ENCODE measurements at places on chromosomes 5 and 9.
A peak's percentile ranks its signal among the peaks of the same experiment; 100 is the strongest.

GRCh38 chr5:176573564-176574296, 24.6 kb downstream of the CDHR2 start:
- peak; percentile 18 for DNase-seq

DNA sequence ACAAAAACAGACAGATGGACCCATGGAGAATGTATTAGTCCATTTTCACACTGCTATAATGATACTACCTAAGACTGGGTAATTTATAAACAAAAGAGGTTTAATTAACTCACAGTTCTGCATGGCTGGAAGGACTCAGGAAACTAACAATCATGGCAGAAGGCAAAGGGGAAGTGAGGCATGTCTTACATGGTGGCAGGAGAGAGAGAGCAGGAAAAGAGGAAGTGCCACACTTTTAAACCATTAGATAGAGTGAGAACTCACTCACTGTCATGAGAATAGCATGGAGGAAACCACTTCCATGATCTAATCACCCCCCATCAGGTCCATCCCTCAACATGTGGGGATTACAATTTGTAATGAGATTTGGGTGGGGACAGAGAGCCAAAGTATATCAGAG, 808.9 kb downstream of the CDH12 start:
- no peak for DNase-seq

- DNase-seq = no peak
These were observed 1536.2 kb upstream of the CDH9 start for GRCh38 chr5:28574606-28575005.

- DNase-seq = no peak
These were observed 604.8 kb downstream of the BNC2 start for GRCh38 chr9:16265688-16266087.

DNA sequence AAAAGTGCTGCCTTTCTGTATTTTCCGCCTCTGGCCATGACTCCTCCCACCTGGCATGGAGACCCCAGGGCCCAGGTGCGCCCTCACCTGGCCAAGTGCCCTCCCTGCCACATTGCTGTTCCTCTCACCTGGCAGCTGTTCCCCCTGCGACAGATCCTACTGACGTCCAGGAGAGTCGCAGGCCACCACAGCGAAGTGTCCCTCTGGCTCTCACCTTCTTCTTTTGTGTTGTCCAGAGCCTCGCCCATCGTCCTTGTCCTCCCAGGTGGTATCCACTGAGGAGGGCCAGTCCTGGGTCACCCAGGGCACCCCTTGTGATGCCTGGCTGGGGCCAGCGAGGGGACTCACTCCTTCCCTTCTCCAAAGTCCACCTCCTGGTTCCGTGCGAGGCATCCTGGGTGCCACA, 2.6 kb downstream of the NKD2 start:
- no peak for DNase-seq

GRCh38 chr5:38533286-38534155, 22.9 kb downstream of the LIFR start:
- no peak for DNase-seq

DNA sequence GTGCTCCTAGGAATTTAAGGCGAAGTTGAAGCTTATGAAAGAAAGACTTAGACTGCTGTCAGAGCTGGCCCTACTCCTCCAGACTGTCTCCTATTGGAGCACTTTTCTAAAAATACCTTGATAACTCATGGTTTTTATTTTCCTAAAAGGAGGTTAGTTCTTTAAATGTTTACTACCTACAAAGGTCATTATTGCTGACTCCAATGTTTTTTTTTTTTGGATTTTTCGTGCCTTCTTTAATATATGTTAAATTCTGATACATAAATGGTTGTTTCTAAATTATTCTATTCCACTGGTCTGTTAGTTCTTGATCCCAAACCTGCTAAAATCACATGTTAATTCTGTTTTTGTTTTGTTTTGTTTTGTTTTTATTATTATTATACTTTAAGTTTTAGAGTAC, 227.6 kb upstream of the FTMT start:
- no peak for DNase-seq

- DNase-seq = no peak
These were observed 502.8 kb downstream of the BNC2 start for GRCh38 chr9:16367605-16368231.

- DNase-seq = no peak
These were observed 30.1 kb downstream of the SLIT3 start for GRCh38 chr5:169270827-169271226.

DNA sequence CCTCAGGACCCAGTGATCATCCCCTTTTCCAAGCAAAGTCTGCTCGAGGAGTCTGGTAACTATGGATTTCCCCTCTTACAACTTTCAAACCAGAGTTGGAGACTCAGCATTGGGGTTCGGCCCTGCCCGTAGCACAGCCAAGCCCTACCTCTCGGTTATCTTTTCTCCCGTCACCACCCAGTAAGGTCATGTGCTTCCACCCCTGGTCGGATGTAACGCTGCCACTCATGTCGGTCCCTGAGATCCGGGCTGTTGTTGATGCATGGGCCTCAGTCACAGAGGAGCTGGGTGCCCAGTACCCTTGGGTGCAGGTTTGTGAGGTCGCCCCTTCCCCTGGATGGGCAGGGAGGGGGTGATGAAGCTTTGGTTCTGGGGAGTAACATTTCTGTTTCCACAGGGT, 1.2 kb downstream of the GALT start:
- DNase-seq = no peak

GRCh38 chr9:95102001-95102433, 215.5 kb downstream of the FANCC start:
- DNase-seq = peak; percentile 69

GRCh38 chr5:1856596-1857255, 26.0 kb downstream of the IRX4 start:
- no peak for DNase-seq

- DNase-seq = no peak
These were observed 39.6 kb downstream of the PDE6A start for GRCh38 chr5:149904977-149905376.

DNA sequence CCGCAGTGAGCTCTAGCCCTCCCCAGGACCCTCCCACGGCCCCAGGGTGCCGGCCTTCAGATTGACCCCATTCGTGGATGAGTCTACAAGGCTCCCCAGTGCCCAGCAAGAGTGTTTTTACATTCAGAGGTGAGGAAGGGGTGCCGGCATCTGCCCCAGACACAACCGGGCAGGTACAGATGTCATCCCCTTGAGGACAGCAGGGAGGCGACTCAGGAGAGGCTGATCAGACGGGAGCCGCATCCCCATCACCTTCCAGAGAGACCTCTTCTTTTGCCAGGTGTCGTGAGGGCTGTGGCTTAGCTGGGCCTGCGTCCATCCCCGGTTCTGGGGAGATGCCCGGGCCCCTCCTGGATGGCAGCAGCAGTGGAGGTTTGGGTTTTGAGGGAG, 4.3 kb upstream of the LRRC14B start:
- no peak for DNase-seq

GRCh38 chr9:13726746-13727145, 447.3 kb upstream of the MPDZ start:
- no peak for DNase-seq

DNA sequence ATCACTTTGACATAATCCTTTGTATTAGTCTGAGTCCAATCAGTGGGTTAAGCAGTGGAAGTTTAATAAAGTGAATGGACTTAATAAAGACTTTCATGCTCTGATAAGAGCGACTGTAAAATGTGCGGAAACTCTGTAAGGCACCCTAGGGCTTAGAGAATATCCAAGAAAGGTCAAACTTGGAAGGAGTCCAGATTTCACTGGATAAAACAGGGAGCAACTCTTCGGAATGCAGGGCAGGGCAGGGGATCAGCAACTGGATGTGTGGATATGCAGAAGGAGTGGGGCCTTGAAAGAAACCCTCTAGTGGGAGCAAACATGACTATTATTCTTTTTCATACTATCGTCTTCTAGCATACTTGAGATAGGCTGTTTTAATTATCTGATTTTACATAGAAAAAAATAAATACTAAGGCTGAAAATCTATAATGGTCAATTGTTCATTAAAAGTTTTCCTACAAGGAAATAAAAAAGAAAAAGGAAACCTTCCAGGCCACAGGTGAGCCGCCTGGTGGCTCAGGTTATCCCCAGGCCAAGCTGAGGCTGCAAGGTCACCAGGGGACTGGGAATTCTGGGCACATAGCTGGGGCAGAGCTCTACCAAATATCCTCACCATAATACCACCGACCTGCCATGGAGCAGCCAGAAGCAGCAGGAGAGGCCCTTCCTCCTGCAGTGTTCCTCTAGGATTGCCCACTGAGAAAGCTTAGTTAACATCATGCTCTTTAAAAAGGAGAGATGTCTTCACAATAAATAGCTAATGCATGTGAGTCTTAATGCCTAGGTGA, 46.3 kb upstream of the CCDC112 start:
- peak; percentile 91 for DNase-seq

GRCh38 chr9:130445268-130445983, 665 bp downstream of the ASS1 start:
- DNase-seq = peak; percentile 20

GRCh38 chr9:95732802-95733688, 142.4 kb upstream of the ERCC6L2 start:
- peak; percentile 31 for DNase-seq

DNA sequence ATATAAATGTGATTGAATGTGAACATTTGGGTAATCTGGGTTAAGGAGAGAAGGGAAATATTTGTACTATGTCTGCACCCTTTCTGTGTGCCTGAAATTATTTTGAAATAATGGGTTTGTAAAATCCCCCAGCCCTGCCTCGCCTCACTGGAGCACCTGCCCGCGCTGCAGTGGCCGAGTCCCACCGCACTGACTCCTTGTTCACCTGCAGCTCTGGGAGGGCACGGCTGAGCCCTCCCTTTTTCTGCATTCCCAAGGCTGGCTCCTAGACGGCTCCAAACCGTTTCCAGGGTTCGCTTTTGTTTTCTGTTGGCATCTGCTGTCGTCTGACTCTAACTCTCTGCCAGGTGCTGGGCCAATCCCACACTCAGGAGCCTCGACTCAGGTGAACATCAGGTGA, 17.6 kb upstream of the PPP1R26 start:
- DNase-seq = no peak

- no peak for DNase-seq
These were observed 167.5 kb downstream of the DAB2IP start for GRCh38 chr9:121818841-121819427.

- DNase-seq = no peak
These were observed 28.1 kb downstream of the FYB1 start for GRCh38 chr5:39191216-39191615.

- DNase-seq = peak; percentile 80
These were observed 144.4 kb upstream of the PHYKPL start for GRCh38 chr5:178376921-178377582.

GRCh38 chr5:32233220-32233695, 59.1 kb upstream of the GOLPH3 start:
- no peak for DNase-seq

GRCh38 chr9:35481347-35481975, 8.4 kb upstream of the RUSC2 start:
- DNase-seq = no peak

DNA sequence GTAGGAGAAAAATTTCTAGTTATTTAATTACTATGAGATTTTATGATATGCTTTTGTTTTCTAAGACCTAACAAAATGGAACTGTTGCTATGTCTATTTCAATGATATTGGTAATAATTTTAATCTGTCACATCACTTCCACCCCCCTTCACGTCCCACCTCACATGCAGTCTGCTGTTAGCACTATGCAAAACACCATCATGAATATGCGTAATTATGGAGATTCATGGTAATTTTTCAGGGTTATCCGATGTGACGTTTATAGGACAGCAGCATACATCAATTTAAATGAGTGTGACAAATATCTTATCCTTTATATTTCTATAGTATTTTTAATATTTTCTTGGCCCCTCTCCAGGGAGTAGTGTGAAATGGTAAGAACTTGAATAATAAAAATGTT, 283.8 kb upstream of the TMEM161B start:
- no peak for DNase-seq

DNA sequence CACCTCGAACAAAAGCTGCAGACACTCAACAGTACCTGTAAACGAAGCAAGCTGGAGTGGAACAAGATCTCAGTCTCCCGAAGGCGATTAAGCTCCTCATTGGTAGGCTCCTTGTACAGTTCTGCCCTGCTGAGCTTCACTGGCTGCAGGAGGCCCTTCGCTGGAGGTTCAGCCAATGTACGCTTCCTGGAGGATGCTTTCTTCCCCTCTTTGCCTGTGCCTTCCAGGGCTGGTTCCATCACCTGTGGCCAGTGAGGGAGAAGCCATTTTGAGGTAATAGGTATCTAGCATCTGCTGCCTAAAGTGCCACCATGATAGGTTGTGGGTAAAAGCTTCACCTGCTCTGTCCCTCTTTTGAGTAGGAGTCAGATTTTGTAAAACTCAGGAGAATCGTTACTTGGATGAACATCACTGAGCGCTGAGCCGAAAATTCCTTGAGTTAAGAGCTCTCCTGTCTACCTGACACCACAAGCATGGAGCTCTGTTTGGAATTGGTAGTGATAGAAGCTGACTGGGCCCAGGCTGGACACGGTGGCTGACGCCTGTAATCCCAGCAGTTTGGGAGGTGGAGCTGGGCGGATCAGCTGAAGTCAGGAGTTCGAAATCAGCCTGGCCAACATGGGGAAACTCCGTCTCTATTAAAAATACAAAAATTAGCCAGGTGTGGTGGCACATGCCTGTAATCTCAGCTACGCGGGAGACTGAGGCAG, 1.4 kb downstream of the NOL6 start:
- DNase-seq = no peak

DNA sequence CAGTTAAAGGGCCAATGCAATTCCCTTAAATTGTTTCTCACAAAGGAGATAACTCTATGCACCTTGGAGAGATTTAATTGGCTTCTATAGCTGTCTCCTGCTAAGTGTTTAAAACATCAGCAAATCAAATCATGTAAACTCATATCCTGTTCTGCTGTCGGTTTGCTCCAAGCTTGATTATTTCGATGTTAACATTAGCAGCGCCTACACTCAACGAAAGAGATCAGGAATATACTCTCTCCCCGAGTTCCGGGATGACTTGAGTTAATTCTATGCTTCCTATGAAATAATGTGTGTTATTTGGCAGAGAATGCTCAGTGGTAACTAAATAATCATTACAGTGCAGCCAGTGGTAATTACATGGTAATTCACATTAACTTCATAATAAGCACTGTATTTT, 338.6 kb downstream of the EBF1 start:
- DNase-seq = no peak

- DNase-seq = no peak
These were observed 207.2 kb upstream of the RFX3 start for GRCh38 chr9:3733039-3733408.
